ENCODE measurements at places on chromosomes 4 and X. TPM values are rescaled to one million over a fixed set of nuclear protein-coding genes. Genes with fewer than 3 reads are reported as not detected.

The BEX1 gene
- polyA plus RNA-seq = 3.6 TPM

The MEPE gene
- not detected for polyA plus RNA-seq

The PAGE2B gene
- not detected for polyA plus RNA-seq

The MAGEB10 gene
- polyA plus RNA-seq = not detected

The MPP1 gene
- polyA plus RNA-seq = 16.4 TPM

The LRRC66 gene
- 1.8 TPM for polyA plus RNA-seq

The CXCL9 gene
- polyA plus RNA-seq = 56.9 TPM

The ADH4 gene
- 1.4 TPM for polyA plus RNA-seq

The GPRIN3 gene
- 4.6 TPM for polyA plus RNA-seq

The TMEM271 gene
- not detected for polyA plus RNA-seq

The CCDC120 gene
- polyA plus RNA-seq = 4.2 TPM

The SPOCK3 gene
- 0.39 TPM for polyA plus RNA-seq

The ZCCHC12 gene
- polyA plus RNA-seq = 1.4 TPM

The GABRQ gene
- polyA plus RNA-seq = not detected

The XPNPEP2 gene
- polyA plus RNA-seq = 3.3 TPM

The CYTL1 gene
- polyA plus RNA-seq = not detected

The SMC1A gene
- polyA plus RNA-seq = 7.9 TPM

The SPARCL1 gene
- polyA plus RNA-seq = 28.8 TPM

The ADH1A gene
- polyA plus RNA-seq = not detected

The GLUD2 gene
- polyA plus RNA-seq = 0.46 TPM

The ZGRF1 gene
- 0.60 TPM for polyA plus RNA-seq

The MAGEA8 gene
- not detected for polyA plus RNA-seq

The TCEAL6 gene
- 0.63 TPM for polyA plus RNA-seq

The DUSP21 gene
- not detected for polyA plus RNA-seq

The FAM184B gene
- under 0.01 TPM for polyA plus RNA-seq

The OPN1LW gene
- not detected for polyA plus RNA-seq

The CRMP1 gene
- not detected for polyA plus RNA-seq

The ATP6AP2 gene
- polyA plus RNA-seq = 60.1 TPM

The SLC25A43 gene
- polyA plus RNA-seq = 39.5 TPM

The FSTL5 gene
- 0.42 TPM for polyA plus RNA-seq

The ZNF711 gene
- polyA plus RNA-seq = 1.3 TPM

The ODAPH gene
- polyA plus RNA-seq = not detected

The SMS gene
- 64.5 TPM for polyA plus RNA-seq

The KLHL13 gene
- 2.3 TPM for polyA plus RNA-seq

The ARHGAP6 gene
- polyA plus RNA-seq = 2.2 TPM

The GLA gene
- 24.0 TPM for polyA plus RNA-seq

The TMSB15A gene
- polyA plus RNA-seq = 3.6 TPM

The GEMIN8 gene
- 9.5 TPM for polyA plus RNA-seq

The PABPC1L2A gene
- not detected for polyA plus RNA-seq

The COMMD8 gene
- 35.4 TPM for polyA plus RNA-seq

The SPP1 gene
- 16.6 TPM for polyA plus RNA-seq

The CFP gene
- polyA plus RNA-seq = 7.0 TPM

The DCLK2 gene
- 2.5 TPM for polyA plus RNA-seq

The DKC1 gene
- polyA plus RNA-seq = 47.5 TPM

The NUP62CL gene
- polyA plus RNA-seq = 3.6 TPM

The NAP1L2 gene
- 0.92 TPM for polyA plus RNA-seq

The PCSK1N gene
- polyA plus RNA-seq = 6.9 TPM

The USP17L13 gene
- polyA plus RNA-seq = not detected

The FGF5 gene
- not detected for polyA plus RNA-seq

The KIF4A gene
- polyA plus RNA-seq = 0.60 TPM

The IDS gene
- 43.8 TPM for polyA plus RNA-seq

The ZIC3 gene
- not detected for polyA plus RNA-seq

The UGT2B7 gene
- 1.6 TPM for polyA plus RNA-seq

The PLP2 gene
- polyA plus RNA-seq = 61.7 TPM

The IL13RA1 gene
- 37.0 TPM for polyA plus RNA-seq

The SYP gene
- 1.4 TPM for polyA plus RNA-seq

The PAGE2 gene
- polyA plus RNA-seq = not detected
